ENCODE measurements at places on chromosomes 7 and 10. TPM values are rescaled to one million over a fixed set of nuclear protein-coding genes. Genes with fewer than 3 reads are reported as not detected.

ENKUR gene
- not detected for total RNA-seq

TRIM50 gene
- total RNA-seq = not detected

ENO4 gene
- 0.29 TPM for total RNA-seq

NPY4R2 gene
- not detected for total RNA-seq

SLC13A4 gene
- total RNA-seq = 0.36 TPM

ANKRD30A gene
- not detected for total RNA-seq

TMEM273 gene
- 0.59 TPM for total RNA-seq

SPDYE2 gene
- not detected for total RNA-seq

OR2A42 gene
- total RNA-seq = not detected

HIBADH gene
- total RNA-seq = 74.8 TPM

ELFN1 gene
- 12.7 TPM for total RNA-seq

SMKR1 gene
- 0.72 TPM for total RNA-seq

CCL26 gene
- total RNA-seq = 1.5 TPM

DENND2A gene
- 0.36 TPM for total RNA-seq

- no peaks in the 10 kb centered on the region for H3K27me3 ChIP-seq
- peak; percentile 13 for DNase-seq
- H3K4me1 ChIP-seq = no peaks in the 10 kb centered on the region
Observed at GRCh38 chr10:132104062-132104461, 38.3 kb downstream of the JAKMIP3 start.

DNA sequence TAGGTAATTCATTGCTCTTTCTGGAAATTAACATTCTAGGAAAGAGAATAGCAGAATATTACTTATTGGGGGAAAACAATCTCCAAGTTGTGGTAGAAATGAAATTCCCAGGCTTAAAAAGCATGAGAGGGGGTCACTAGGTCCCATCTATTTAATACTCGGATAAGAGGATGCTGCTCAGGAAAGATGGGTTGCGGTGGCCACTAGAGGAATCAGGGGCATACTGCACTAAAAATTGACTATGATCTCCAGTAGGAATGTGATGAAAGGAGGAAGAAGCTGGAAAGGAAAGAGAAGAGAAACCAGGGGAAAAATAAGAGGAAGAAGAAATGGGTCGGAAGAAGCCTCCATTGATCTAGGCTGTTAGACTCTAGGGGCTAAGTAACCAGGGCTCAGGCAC, 192.8 kb downstream of the GPAM start:
- no peak for DNase-seq
- no peak overlapping the region for H3K4me3 ChIP-seq
- H3K27ac ChIP-seq = no peak overlapping the region
- no peaks in the 10 kb centered on the region for H3K4me1 ChIP-seq

- no peak overlapping the region for H3K4me3 ChIP-seq
- peak; percentile 2 for DNase-seq
- peaks cover 43% of the 10 kb centered on the region for H3K36me3 ChIP-seq
- H3K4me1 ChIP-seq = no peaks in the 10 kb centered on the region
- no peaks in the 10 kb centered on the region for H3K27me3 ChIP-seq
- H3K27ac ChIP-seq = no peak overlapping the region
Observed at GRCh38 chr7:99478464-99479440, 6.1 kb downstream of the ZNF789 start.

- H3K4me1 ChIP-seq = peaks cover 12% of the 10 kb centered on the region
- peak; percentile 83 for DNase-seq
- no peak overlapping the region for H3K27ac ChIP-seq
- peaks cover 20% of the 10 kb centered on the region for H3K36me3 ChIP-seq
Observed at GRCh38 chr7:127589896-127590295, 1.7 kb downstream of the ARF5 start.

DNA sequence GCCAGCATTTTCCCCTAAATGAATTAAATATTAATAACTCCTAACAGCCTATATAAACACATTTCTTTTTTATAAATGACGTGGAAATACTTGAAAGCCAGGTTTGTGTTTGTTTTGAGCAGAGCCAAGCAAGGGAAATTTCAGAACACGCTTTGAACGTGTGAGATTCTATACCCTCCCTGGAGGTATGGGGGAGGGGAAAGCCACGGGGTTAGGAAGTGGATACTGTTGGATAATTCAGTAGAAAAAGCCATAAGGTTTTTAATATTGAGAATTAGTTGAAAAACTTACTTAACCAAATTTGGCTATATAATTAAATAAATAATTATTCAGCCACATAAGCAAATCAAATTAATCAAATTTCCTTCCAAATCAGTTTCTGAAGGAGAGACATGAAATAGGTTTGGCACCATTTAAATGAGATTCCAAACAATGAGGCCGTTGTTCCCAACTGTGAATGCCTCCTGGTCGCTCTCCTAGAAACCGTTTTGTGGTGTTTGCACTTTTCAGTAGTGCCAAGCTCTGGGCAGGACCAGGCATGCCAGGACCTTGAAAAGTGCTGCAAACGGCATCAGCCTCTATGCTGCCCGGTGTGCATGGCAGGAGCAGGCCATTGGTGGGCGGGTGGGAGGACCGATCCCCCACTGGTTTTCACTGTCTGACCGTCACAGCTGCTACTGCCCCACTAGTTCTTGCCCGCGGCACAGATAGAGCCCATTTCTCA, 88.1 kb downstream of the SEPTIN14 start:
- peak; percentile 22 for DNase-seq
- no peaks in the 10 kb centered on the region for H3K4me1 ChIP-seq
- H3K4me3 ChIP-seq = no peak overlapping the region
- no peak overlapping the region for H3K27ac ChIP-seq

- DNase-seq = peak; percentile 84
- H3K27me3 ChIP-seq = no peaks in the 10 kb centered on the region
- no peaks in the 10 kb centered on the region for H3K36me3 ChIP-seq
Observed at GRCh38 chr7:131544021-131544420, 12.4 kb downstream of the PODXL start.

DNA sequence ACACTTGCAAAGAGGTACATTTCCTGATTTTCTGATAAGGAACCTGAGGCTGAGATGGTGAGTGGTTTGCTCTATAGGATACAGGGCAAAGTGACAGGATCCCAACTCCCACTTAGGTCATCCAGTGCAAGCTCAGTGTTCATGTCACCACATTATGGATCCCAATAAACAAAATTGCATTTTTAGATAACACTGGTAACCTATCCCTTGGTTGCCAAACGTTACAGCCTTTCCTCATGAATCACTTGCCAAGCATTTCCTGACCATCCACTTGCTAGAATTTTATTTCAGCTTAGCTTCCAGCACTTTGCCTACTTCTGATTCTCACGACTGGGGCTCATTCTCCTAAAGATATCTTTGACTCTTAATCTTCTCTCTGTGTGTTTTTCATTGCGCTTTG, 131.4 kb upstream of the ODAD2 start:
- H3K27me3 ChIP-seq = no peaks in the 10 kb centered on the region
- H3K36me3 ChIP-seq = no peaks in the 10 kb centered on the region
- H3K4me1 ChIP-seq = peaks cover 6% of the 10 kb centered on the region
- peak; percentile 44 for DNase-seq
- H3K4me3 ChIP-seq = no peak overlapping the region
- H3K27ac ChIP-seq = peak overlapping the region; percentile 57

DNA sequence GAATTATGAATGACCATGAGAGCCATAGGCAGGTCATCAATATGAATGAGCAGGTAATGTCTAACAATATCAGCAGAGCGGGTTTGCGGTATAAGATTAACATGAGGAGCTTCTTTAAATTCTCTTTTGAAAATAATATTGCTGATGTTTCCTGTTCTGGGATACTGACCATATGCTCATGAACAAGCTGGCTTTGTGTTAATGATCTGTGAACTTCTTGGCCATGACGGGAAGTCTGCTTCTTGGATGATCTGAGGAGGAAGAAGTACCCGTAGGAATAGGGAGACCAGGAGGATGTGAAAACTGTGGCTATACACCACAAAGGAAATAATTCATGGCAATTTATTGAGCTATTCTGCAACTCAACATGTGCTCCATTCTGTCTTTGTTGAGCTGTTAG, 38.6 kb downstream of the ITGA8 start:
- H3K27me3 ChIP-seq = no peaks in the 10 kb centered on the region
- DNase-seq = no peak
- H3K4me3 ChIP-seq = no peak overlapping the region
- H3K36me3 ChIP-seq = no peaks in the 10 kb centered on the region
- H3K27ac ChIP-seq = no peak overlapping the region
- no peaks in the 10 kb centered on the region for H3K4me1 ChIP-seq

- H3K27ac ChIP-seq = no peak overlapping the region
- H3K4me3 ChIP-seq = no peak overlapping the region
- DNase-seq = peak; percentile 50
- H3K36me3 ChIP-seq = no peaks in the 10 kb centered on the region
- peaks cover 8% of the 10 kb centered on the region for H3K27me3 ChIP-seq
Observed at GRCh38 chr10:71460615-71461014, 63.9 kb downstream of the CDH23 start.

- H3K27me3 ChIP-seq = no peaks in the 10 kb centered on the region
Observed at GRCh38 chr10:128049226-128050120, 76.8 kb downstream of the MKI67 start.

- H3K4me1 ChIP-seq = no peaks in the 10 kb centered on the region
- DNase-seq = no peak
- H3K27ac ChIP-seq = no peak overlapping the region
- H3K4me3 ChIP-seq = peak overlapping the region; percentile 51
Observed at GRCh38 chr7:23205577-23205908, 23.7 kb downstream of the NUP42 start.

DNA sequence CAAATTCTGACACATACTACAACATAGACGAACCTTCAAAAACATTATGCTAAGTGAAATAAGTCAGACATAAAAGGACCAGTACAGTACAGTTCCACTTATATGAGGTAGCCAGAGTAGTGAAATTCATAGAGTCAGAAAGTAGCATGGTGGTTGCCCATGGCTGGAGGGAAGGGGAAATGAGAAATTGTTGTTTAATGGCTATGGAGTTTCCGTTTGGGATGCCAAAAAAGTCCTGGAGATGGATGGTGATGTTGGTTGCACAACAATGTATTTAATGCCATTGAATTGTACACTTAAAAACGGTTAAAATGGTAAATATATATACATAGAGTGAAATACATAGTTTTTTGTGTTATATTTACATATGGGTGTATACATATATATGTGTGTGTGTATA, 2.1 kb upstream of the SLC37A3 start:
- H3K27ac ChIP-seq = no peak overlapping the region
- DNase-seq = no peak
- peaks cover 18% of the 10 kb centered on the region for H3K27me3 ChIP-seq

DNA sequence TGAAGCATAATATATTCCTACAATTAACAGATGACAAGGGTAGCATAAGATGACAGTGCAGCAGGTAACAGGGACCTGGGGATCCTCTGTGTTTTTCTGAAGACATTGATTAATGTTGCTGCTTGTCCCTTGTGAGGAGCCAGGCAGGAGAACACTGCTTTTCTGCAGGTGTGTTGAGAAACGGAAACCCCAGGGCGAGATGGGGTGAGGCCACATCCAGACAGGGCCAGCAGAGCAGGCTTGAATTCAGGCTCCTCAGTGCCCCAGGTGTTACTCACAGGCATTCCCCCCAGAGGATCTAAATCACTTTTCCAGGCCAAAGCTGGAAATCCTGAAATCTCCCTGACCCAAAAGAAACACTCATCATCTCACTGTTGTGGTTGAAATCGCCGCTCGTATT, 105.3 kb downstream of the CCDC3 start:
- H3K4me3 ChIP-seq = no peak overlapping the region
- no peaks in the 10 kb centered on the region for H3K4me1 ChIP-seq
- DNase-seq = no peak
- H3K36me3 ChIP-seq = no peaks in the 10 kb centered on the region
- peaks cover 9% of the 10 kb centered on the region for H3K27me3 ChIP-seq
- H3K27ac ChIP-seq = no peak overlapping the region

DNA sequence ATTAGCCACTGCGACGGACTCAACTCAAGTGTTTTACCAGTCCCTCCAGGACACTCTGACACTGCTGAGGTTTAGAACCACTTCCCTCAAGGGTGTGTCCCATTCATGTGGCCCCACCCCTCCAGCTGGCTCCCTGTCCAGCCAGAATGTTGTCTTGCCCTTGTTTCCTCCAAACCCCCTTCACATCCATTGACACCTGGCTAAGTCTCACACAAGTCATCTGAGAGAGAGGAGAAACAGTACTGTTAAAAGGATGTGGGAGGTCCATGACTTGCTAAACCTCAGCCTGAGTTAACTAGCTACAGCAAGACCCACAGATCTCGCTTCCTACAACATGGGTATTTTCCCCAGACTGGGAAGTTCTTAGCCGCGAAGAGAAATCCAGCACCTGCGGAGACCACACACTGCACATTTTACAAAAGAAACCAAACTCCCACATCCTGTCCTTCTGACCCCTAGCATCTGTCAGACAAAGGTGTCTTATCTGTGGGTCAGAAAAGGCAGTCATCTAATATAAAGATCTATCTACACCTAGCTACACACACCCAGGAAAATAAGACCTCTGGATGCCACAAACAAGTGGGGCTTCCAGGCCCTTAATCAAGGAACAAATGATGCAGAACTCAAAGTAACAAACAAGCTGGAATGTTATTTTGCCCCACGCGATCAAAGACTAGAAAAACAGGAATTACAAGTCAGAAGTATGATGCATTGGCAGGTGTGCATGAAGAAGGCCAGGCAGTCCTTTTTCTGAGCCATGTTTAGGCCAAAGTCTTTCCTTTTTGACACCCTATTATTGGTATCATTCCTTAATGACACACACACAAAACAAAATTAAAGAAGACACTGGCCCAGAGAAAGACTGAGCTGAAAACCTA, 13.9 kb downstream of the OSBPL3 start:
- no peaks in the 10 kb centered on the region for H3K36me3 ChIP-seq
- no peak for DNase-seq
- no peak overlapping the region for H3K27ac ChIP-seq
- H3K4me1 ChIP-seq = peaks cover 35% of the 10 kb centered on the region
- no peak overlapping the region for H3K4me3 ChIP-seq

DNA sequence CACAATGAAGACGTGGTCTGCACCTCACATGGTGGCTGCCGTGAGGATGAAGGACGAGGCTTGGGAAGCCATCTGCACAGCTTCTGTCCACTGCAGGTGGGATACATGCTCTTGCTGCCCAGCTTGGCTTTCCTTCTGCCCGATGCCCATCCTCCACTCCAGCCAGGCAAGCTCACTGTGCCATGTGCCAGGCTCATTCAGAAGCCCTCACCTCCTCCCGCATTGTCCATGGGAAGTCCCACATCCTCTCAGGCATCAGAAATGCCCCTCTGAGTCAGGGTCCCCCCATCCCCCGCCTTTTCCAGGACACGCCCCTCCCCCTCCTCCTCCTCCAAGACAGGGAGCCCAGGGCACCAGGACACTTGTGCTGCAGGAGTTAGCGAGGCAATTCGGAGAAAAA, 4.6 kb upstream of the NOM1 start:
- no peak overlapping the region for H3K4me3 ChIP-seq
- no peaks in the 10 kb centered on the region for H3K4me1 ChIP-seq
- peak; percentile 61 for DNase-seq
- H3K27me3 ChIP-seq = peaks cover 23% of the 10 kb centered on the region
- H3K36me3 ChIP-seq = no peaks in the 10 kb centered on the region
- no peak overlapping the region for H3K27ac ChIP-seq

DNA sequence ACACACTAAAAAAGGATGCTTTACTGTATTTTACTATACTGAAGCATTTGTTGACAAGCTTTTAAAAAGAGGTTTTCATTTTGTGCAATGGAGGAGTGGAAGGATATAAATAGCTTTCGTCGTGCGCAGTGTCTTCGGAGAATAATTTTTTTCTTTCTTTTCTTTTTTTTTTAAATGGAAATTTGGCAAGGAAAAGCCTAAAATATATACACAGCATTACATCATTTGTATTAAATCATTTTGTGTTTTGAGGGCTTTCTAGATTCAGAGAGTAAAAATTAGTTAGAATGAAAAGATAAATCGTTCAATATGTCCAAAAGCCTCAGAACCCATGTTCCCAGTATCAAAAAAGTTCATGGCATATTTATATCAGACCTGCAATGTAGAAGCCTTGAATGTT, 150.2 kb upstream of the FERD3L start:
- no peaks in the 10 kb centered on the region for H3K27me3 ChIP-seq
- no peak overlapping the region for H3K4me3 ChIP-seq
- peaks cover 18% of the 10 kb centered on the region for H3K4me1 ChIP-seq

All from osteoblast (primary cell).